ENCODE measurements at places on chromosomes 6 and 20. TPM values are rescaled to one million over a fixed set of nuclear protein-coding genes. Genes with fewer than 3 reads are reported as not detected.

The CLDN20 gene
- total RNA-seq, result not detected

- H3K4me3 ChIP-seq, result no peak overlapping the region
- H3K27ac ChIP-seq, result no peak overlapping the region
- H3K27me3 ChIP-seq, result peaks cover 10% of the 10 kb centered on the region
- H3K4me1 ChIP-seq, result no peaks in the 10 kb centered on the region
- no peaks in the 10 kb centered on the region for H3K36me3 ChIP-seq
- DNase-seq, result no peak
Observed at GRCh38 chr6:33490621-33491020, 36.2 kb downstream of the ZBTB9 start.

The FAXC gene
- total RNA-seq, result not detected

DNA sequence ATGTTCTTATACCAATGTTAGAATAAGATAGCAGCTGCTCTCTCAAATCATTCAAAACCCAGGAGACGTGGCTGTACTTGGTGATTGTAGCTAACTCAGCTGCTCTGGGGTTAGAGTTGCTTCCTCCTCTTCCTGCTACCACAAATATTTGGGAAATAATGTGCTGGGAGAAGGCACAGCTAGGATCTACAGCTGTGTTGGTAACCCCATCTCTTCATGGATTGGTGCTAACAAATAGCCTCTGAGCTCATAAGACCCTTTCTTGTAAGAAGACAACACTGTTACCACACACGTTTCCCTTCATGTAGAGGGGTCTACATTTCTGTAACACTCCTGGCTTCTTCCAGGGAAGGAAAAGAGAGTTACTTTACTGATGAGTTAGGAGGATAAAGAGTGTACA is 911.0 kb upstream of the CITED2 start:
- H3K27ac ChIP-seq, result no peak overlapping the region
- DNase-seq, result no peak
- no peaks in the 10 kb centered on the region for H3K27me3 ChIP-seq
- H3K4me3 ChIP-seq, result no peak overlapping the region
- no peaks in the 10 kb centered on the region for H3K4me1 ChIP-seq

DNA sequence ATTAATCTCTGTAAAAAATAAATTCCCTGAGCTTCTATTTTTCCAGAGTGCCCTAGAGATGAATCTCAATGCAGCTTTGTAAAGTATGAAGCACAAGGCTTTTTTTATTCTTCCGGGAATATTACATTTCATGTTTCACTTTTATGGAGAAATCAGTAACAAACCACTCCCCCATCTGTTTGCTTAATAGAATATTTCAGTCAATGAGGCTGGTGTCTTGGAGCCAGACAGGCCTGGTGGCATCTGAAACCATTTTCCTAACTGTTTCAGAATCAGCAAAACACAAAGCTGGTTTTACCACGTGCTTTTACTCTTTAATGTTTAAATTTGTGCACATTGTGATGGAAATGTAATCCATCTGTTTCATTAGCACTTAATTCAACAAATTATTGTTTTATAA is 400.8 kb upstream of the HSF2 start:
- H3K4me3 ChIP-seq, result no peak overlapping the region
- H3K27ac ChIP-seq, result no peak overlapping the region
- no peaks in the 10 kb centered on the region for H3K27me3 ChIP-seq
- H3K4me1 ChIP-seq, result no peaks in the 10 kb centered on the region
- no peaks in the 10 kb centered on the region for H3K36me3 ChIP-seq
- no peak for DNase-seq

DNA sequence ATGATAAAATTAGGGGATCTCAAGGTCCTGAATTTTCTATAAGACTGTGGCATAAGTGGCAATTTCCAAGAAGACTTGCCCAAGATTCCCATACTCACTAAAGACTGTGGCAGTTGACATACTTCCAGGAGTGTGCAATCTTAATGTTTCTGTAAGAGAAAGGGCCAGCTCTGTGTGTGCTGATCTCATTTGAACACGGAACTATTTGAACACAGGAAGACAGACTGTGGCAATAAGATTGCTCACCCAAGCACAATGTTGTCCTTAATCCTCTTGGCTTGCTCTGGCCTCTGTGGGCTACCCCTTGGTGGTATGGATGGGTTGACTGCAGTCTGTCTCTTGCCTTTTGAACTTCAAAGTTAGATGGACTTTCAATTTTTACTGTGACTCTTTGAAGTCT is 151.4 kb downstream of the PHF3 start:
- no peaks in the 10 kb centered on the region for H3K36me3 ChIP-seq
- no peaks in the 10 kb centered on the region for H3K4me1 ChIP-seq
- no peak overlapping the region for H3K4me3 ChIP-seq

- no peak overlapping the region for H3K4me3 ChIP-seq
- H3K27me3 ChIP-seq, result peaks cover 33% of the 10 kb centered on the region
- H3K36me3 ChIP-seq, result no peaks in the 10 kb centered on the region
- DNase-seq, result peak; percentile 73
- peaks cover 1% of the 10 kb centered on the region for H3K4me1 ChIP-seq
Observed at GRCh38 chr6:117449549-117450439, 24.1 kb upstream of the ROS1 start.

The HLA-DQB2 gene
- not detected for total RNA-seq

The RAB44 gene
- total RNA-seq, result not detected

DNA sequence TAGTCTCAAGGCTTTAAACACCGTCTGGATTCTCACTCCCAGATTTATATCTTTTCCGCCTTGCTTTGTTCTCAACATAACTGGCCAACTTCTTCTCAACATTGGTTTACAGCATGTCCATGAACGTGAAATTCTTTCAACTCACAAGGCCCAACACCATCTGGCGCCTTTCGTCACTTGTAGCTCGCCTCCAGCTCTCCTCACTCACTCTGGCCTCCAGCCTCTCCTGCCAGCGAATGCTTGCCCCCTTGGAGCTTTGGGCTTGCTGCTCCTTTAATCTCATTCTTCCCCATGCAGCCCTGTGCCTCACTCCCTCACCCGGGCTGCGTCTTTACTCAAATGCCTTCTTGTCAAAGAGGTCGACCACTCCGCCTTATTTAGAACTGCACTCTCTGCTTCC is 324.5 kb downstream of the PRKN start:
- no peak overlapping the region for H3K27ac ChIP-seq
- no peaks in the 10 kb centered on the region for H3K36me3 ChIP-seq
- no peaks in the 10 kb centered on the region for H3K4me1 ChIP-seq

DNA sequence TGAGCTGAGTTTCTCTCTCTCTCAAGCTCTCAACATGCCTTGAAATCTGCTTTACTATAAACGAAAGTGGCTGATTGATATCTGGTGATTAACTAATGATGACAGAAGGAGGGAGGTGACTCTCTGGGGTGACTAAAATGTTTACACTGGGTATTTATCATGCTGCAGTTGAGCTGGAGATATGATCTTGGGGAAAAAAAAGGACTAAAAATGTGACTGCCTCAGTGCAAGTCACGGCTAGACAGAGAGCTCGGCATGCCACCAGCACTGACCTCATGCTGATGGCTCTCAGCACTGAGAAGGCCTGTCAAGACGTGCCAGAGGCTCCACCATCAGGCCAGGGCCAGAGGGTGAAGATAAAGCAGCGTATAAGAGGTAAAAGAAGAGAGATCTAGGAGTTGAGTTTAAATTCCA is 103.1 kb upstream of the SPACA1 start:
- DNase-seq, result no peak
- no peaks in the 10 kb centered on the region for H3K36me3 ChIP-seq
- peaks cover 29% of the 10 kb centered on the region for H3K27me3 ChIP-seq
- H3K4me3 ChIP-seq, result no peak overlapping the region

GRCh38 chr6:105838171-105838570 is 248.0 kb upstream of the PRDM1 start:
- no peaks in the 10 kb centered on the region for H3K36me3 ChIP-seq
- peaks cover 2% of the 10 kb centered on the region for H3K4me1 ChIP-seq
- DNase-seq, result no peak

- DNase-seq, result peak; percentile 59
- peak overlapping the region; percentile 94 for H3K4me3 ChIP-seq
- peaks cover 25% of the 10 kb centered on the region for H3K36me3 ChIP-seq
- H3K27ac ChIP-seq, result peak overlapping the region; percentile 96
Observed at GRCh38 chr6:31615748-31616147, 714 bp downstream of the AIF1 start.

The VSX1 gene
- total RNA-seq, result not detected

DNA sequence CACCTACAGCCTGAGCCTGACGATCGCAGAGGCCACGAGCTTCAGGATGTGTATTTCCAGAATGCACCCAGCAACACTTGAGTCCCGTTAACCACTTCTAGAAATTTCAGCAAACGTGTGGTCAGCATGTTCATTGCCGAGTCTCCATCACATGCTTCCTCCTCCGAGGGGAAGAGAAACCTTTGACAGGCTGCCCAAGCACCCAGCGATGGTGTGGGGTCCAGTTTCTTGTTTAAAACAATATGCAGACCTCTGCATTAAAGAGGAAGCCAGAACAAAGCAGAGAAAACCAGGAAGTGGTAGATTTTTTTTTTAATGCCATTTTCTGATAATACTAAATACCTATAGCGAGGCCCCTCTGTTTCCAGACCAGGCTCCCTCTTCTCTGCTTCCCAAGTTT is 71.9 kb downstream of the GNAS-AS1 start:
- H3K4me3 ChIP-seq, result no peak overlapping the region
- H3K4me1 ChIP-seq, result no peaks in the 10 kb centered on the region
- peaks cover 37% of the 10 kb centered on the region for H3K27me3 ChIP-seq
- DNase-seq, result no peak
- no peak overlapping the region for H3K27ac ChIP-seq
- no peaks in the 10 kb centered on the region for H3K36me3 ChIP-seq

The NELFE gene
- total RNA-seq, result 67.1 TPM

- peaks cover 2% of the 10 kb centered on the region for H3K36me3 ChIP-seq
- no peak for DNase-seq
- H3K27ac ChIP-seq, result no peak overlapping the region
- H3K27me3 ChIP-seq, result peaks cover 10% of the 10 kb centered on the region
- no peaks in the 10 kb centered on the region for H3K4me1 ChIP-seq
Observed at GRCh38 chr6:106874481-106874880, 100.0 kb downstream of the CD24 start.

- peaks cover 2% of the 10 kb centered on the region for H3K27me3 ChIP-seq
- no peak for DNase-seq
- H3K4me1 ChIP-seq, result peaks cover 3% of the 10 kb centered on the region
- no peak overlapping the region for H3K27ac ChIP-seq
- H3K4me3 ChIP-seq, result no peak overlapping the region
Observed at GRCh38 chr6:15994814-15995459, 133.9 kb upstream of the MYLIP start.

GRCh38 chr6:166977621-166978525 is 21.3 kb upstream of the CEP43 start:
- H3K4me3 ChIP-seq, result no peak overlapping the region
- peaks cover 51% of the 10 kb centered on the region for H3K36me3 ChIP-seq
- no peaks in the 10 kb centered on the region for H3K4me1 ChIP-seq
- no peak overlapping the region for H3K27ac ChIP-seq
- no peaks in the 10 kb centered on the region for H3K27me3 ChIP-seq

The C20orf141 gene
- total RNA-seq, result not detected
